ENCODE measurements at places on chromosomes 16 and 17.

- DNase-seq, result no peak
Measured at GRCh38 chr16:22684574-22685458, 129.1 kb upstream of the HS3ST2 start.

- no peak for DNase-seq
Measured at GRCh38 chr16:78871241-78871640, 729.3 kb downstream of the MAF start.

GRCh38 chr17:78973196-78973595, 6.5 kb downstream of the LGALS3BP start:
- DNase-seq, result no peak

DNA sequence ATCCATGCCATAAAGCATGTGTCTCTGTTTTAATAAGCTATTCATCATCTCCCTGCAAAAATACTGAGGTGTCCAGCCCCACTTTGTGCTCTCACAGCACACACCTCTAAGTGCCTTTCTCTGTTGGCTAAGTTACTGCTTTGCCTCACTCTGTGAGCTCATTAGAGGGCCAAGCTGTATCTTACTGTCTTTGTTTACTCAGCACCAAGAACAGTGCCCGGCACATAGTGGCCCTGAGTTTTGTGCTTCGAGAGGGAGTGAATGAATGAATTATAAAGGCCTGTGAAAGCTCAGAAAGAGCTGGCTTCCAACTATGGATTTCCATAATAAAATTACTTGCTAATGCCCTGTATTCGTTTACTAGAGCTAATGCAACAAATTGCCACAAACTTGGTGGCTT, 50.2 kb upstream of the NOG start:
- no peak for DNase-seq

GRCh38 chr16:4500272-4500671, 24.1 kb downstream of the HMOX2 start:
- DNase-seq, result no peak

DNA sequence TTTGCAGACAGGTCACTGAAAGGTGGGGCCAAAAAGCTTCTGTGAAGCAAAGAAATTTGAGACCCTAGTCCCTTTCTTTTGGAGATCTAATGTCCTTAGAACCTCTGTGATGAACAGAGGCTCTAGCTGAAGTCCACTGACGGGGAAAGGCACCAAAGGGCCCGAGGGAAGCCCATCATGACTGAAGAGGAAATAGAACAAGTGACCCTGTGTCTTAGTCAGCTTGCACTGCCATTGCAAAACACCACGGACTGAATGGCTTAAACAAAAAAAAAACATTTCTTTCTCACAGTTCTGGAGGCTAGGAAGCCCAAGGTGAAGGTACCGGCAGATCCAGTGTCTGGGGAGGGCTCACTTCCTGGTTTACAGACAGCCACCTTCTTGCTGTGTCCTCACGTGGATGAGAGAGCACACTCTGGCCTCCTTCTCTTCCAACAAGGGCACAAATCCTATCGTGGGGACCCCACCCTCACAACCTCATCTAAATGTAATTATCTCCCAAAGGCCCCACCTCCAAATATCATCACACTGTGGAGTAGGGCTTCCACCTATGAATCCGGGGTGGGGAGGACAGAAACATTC, 24.3 kb upstream of the ASGR2 start:
- DNase-seq, result no peak

DNA sequence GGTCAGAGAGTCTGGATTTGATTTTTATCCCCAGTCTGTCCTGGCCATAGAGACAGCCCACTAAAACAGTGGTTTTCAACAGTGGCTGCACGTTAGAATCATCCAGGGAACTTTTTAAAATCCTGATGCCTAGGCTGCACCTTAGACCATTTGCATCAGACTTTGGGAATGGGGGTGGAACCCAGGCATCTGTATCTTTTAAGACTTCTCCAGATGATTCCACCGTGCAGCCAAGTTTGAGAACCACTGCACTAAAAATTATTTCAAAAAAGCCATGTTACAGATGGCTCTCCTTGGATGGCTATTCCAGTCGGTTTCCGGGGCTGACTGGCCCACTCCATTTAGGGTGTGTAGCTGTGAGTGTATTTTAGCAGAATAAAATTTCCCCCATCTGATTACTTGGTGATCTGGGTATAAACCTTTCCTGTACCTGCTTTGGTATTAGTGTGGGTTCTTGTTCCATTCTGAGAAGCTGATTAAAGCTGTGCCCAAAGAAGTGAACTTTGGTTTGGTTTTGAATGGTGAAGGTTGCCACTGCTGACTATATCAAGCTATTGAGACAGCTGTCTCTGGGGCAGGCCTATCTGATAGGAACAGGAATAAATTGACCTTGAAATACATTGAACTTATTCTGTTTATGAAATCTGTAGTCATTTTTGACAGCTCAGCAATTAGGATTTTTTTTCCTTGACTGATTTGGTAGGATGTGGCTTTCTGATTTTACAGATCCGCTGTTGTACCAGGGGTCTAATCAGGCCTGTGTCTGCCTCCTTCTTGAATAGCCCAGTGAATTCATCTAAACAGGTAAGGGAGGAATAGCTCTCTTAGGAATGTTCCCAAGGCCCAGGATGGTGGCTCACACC, 1.3 kb downstream of the ATP5MC1 start:
- DNase-seq, result no peak

Measured in stimulated activated CD4-positive, alpha-beta T cell treated with anti-CD3 and anti-CD28 coated beads, Interleukin-1b, Interleukin-23, amount 100 ng/mL, for 24 hours (primary cell).